ENCODE measurements at places on chromosomes 16 and 17.

GRCh38 chr17:521561-522325 lies 169.1 kb upstream of the RPH3AL start:
- DNase-seq, result no peak

DNA sequence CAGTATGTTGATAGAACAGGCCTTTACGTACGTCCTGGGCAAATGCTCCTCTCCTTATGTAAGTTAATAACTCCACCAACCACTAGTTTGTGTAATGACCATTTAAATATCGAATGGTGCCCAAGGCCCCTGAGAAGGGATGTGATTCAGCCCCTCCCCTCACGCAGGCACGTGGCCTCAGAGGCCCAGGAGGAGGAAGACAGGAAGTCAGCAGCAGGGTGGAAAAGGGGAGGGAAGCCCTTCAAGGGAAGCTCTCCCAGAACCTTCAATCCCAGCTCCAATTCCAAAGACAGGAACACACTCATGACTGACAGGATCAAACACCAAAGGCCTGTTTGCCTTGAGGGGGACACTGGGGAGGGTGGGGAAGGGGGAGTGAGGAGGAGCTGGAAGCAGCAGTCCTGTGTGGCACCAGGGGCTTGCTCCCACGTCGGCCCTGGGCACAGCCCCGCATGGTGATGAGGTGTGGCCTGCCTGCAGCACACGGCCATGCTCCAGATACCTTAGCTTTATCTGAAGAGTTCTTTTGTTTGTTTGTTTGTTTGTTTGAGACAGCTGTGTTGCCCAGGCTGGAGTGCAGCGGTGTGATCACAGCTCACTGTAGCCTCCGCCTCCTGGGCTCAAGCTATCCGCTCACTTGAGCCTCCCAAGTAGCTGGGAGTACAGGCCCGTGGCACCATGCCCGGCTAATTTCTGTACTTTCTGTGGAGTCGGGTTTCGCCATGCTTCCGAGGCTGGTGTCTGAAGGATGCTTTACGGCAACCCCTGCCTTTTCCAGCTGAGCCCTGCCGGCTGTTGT lies 105.0 kb downstream of the ZNF778 start:
- DNase-seq, result peak; percentile 80

DNA sequence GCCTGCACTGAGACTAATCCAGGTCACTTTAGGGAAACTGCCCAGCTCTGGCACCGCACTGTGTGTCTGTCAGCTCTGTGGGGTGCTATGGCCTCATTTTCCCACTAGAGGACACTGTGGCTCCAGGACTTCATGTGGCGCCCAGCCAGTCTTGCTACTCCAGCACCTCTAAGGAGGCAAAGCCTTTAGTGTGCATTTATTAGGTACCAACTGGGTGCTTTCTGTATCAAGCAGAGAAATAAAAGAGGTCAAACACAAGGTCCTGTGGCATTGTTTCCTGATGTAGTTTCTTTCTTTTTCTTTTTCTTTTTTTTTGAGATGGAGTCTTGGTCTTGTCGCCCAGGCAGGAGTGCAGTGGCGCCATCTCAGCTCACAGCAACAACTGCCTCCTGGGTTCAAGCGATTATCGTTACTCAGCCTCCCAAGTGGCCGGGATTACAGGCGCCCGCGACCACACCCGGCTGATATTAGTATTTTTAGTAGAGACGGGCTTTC lies 12.5 kb upstream of the RHBDL3 start:
- DNase-seq, result peak; percentile 80

- DNase-seq, result no peak
Observed at GRCh38 chr16:87068762-87069150, 248.4 kb downstream of the C16orf95 start.

DNA sequence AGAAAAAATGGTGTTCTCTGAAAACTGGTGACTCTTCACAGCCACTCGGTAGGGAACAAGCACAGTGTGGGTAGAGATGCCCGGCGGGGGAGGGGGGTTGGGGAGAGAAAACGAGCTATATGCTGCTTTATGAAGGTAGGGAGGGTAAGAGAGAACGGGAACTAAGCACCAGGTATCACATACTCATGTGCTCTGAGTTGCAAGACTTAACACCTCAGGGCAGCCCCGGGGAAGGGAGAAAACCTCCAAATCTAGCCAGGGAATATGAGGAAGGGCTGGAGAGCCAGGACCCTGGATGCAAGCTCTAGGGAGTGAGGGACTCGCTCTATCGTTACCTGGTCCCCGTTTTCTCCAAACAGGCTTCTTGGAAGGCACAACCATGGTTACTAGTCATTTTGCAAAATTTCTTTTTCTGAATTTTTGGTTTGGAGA lies 35.3 kb downstream of the HIC1 start:
- DNase-seq, result no peak

DNA sequence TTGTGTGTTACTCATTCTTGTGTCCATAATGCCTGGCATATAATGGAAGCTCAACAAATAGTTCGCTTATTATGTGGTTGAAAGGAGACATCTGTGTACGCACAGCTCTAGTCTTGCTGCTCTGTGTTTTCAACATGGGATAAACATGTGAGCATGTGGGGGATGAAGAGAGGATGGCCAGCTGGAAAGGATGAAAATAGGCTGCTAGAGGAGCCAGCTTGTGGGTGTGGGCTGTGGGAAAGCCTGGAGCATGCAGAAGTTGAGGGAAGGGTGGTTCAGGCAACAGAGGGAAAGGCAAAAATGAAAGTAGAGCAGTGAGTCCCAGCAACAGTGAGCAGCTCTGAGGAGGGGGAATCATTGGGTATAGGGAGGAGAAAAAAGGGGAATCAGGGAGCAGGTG lies 324.6 kb upstream of the CDH11 start:
- no peak for DNase-seq

DNA sequence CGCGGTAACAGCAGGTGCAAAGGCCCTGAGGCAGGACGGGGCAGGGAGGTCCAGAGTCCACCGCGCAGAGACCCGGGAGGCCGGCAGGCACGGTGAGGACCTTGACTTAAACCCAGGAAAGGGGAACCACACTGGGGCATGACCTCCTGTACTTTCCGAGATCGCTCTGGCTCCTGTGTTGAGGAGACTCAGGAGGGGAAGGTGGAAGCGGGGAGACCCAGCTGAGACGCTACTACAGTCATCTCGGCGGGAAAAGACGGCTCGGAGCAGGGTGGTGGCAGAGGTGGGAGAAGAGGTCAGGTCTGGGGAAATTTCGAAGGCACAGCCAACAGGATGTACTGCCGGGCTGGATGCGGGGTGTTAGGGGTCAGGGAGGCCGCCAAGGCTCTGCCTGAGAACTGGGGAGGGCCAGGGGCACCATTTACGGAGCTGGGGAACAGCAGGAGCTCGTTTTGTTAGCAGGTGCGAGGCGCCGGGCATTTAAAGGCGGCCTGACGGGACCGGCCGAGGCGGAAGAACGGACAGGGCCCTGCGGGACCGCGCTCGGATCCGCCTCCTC lies 22.3 kb downstream of the NPTX1 start:
- DNase-seq, result no peak

DNA sequence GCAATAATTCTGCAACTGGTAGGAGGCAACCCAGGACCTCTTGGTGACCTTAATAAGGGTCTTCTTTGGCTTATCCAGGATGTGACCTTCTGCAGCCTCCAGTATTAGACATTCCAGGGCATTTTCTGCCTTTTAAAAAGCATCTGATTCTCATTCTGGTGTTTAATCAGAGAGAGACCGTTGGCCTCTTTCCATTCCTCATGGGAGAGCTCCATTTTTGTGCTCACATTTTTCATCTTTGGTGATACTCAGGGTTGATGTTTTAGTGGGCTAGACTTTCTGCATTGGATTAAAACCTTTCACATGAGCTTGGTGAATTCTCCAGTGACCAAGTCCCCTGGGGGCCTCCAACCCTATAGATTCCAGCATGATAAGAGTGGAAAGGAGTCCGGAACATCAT lies 150.2 kb upstream of the CACNG5 start:
- no peak for DNase-seq

DNA sequence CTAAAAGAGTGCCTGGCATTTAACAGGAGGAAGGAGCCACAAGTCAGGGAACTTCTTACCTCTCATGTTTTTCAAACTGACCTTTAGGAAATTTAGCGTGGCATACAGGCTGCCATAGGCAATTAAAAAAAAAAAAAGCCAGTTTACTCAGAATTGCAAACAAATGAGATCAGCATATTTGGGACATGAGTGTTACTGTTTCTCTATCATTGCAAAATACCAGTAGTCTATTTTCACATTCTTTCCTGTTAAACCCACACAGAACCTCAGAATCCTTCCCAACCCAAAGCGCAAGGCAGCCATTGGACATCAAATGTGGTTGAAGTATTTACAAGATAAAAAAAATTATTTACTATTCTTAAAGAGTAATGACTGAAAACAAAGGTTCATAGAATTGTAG lies 366.4 kb upstream of the DYNLRB2 start:
- peak; percentile 78 for DNase-seq

GRCh38 chr17:6196355-6196754 lies 126.2 kb downstream of the WSCD1 start:
- DNase-seq, result no peak

- DNase-seq, result no peak
Observed at GRCh38 chr16:68737046-68737729, at the start of gene CDH1. CDH1 (plus strand) TSS chr16:68737292; CDS start chr16:68737416, 124 bp downstream.

- no peak for DNase-seq
Observed at GRCh38 chr16:17261197-17261858, 209.4 kb downstream of the XYLT1 start.

DNA sequence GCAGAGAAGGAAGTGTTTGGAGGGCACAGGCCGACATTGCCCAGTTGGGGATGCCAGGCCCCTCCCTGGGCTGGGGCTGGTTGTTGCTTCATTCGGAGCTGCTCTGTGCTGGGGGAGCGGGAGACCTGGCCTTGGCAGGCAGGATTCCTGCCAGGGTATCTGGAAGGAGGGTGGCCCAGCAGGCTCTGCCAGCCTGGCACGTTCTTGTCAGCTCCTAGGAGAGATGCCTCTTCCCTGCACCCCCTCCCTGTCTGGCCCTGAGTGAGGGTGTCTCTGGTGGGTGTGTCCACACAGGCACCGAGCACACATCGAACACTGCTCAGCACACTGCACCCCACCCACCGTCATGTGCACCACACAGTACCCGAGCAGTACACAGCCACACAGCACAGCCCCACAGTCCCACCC lies 35.2 kb downstream of the ARHGAP23 start:
- no peak for DNase-seq

DNA sequence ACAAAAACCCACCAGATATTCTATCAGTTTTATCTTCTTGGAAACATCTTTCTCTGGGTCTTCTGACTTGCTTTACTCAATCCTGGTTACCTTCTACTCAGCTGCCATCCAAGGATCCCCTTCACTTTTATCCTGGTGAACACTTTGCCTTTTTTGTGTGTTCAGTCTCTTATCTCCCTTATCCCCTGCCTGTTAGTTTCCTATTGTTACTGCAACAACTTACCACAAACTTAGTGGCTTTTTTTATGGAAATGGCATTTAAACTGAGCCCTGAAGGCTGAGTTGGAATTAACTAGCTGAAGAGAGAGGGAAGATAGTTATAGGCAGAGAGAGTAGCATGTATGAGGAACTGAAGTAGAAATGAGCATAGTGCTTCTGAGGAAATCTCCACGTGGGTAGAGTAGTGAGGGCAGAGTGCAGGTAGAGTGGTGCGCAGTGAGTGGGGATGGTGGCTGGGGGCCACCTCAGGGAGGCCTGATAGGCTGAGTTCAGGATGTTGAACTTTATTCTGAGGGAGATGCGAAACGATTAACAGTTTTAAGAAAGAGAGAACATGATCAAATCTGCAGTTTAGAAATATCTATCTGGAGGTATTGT lies 26.3 kb downstream of the TANGO6 start:
- no peak for DNase-seq

- DNase-seq, result no peak
Observed at GRCh38 chr16:54110016-54110981, 176.3 kb downstream of the IRX3 start.

- DNase-seq, result peak; percentile 42
Observed at GRCh38 chr16:66588981-66589713, 9.9 kb downstream of the CMTM2 start.

DNA sequence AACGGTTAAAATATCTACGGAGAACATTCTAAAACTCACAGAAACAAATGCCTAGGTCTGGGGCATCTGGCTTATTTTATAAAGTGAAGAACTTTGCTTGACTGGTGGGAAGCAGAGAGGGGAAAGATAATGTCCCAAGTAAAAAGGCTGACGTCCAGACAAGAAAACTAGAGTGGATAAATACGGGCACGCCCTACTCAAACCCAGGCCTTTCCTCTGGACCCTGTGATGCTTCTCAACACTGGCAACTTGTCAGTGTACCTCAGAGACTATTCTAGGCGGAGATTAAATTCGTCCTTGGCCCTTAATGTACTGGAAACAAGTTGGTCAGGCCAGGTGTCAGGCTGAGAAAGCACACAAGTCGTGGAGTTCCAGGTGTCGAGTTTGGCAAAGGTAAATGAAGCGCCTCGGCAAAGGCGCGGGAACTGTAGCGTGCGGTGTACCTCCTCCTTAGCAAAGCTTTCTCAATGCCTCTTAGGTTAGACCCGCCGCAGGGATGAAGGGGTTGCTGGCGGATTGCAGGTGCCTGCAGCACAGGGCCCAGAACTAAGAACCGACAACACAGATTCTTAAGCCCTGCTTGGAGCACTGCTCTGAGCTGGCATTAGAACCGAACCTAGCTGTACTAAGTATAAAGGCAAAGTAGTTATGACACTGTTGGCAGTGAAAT lies 668 bp upstream of the UNK start:
- no peak for DNase-seq

GRCh38 chr17:35341411-35341992 lies 31.9 kb downstream of the SLFN11 start:
- no peak for DNase-seq

DNA sequence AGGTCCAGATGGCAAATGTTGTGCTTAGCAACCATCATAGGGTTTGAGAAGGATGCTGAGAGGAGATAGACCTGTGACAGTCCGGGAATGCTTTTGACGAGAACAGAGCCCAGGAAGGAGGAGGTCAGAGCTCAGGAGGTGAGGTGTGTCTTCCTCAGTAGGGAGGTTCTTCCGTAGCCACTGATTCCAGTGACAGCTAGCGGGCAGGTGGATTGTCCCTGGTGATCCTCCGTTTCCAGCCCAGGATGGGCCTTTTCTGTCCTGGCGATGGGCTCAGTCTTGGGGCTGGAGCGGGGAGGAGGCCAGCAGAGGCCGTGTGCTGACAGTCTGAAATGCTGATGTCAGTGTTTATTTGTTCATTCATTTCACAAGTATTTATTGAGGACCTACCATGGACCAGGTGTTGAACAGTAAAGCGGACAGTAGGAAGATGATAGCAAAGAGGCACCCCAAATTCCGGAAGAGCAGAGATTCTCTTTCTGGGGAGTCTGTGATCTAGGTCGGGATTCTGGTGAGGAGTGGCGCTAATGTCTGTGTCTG lies 38.8 kb downstream of the KIAA0513 start:
- no peak for DNase-seq

GRCh38 chr17:77074681-77075080 lies 66.1 kb upstream of the SEC14L1 start:
- DNase-seq, result no peak

DNA sequence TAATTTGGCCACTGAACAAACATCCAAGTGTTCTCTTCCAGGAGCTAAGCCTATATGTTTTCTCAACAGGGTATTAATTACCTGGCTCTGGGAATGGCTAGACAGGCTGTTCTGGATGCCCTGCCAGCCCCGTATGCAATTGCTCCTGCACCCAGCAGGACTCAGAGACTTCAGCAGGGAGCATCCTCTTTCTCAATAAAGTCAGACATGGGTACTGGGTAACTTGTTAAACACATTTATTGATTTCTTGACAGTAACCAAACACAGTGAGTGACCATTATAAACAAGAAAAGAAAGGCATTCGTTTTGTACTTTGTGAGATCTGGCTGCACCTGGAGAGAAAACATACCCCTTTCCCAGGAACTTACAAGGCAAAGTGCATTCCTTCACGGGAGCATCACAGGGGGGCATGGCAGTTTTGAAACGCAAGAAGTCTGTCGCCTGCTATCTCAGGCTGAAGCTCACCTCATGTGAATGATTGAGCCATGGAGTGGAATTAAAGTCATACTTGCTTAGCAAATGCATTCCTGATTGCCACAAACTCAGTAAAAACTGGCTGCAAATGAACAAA lies 369.8 kb downstream of the UTP18 start:
- no peak for DNase-seq
